ENCODE measurements at places on chromosomes 11 and 22.

- no peak for DNase-seq
Measured at GRCh38 chr11:8612522-8612921, 18.5 kb upstream of the STK33 start.

- DNase-seq, result no peak
Measured at GRCh38 chr11:110049501-110050200, 43.5 kb upstream of the ZC3H12C start.

DNA sequence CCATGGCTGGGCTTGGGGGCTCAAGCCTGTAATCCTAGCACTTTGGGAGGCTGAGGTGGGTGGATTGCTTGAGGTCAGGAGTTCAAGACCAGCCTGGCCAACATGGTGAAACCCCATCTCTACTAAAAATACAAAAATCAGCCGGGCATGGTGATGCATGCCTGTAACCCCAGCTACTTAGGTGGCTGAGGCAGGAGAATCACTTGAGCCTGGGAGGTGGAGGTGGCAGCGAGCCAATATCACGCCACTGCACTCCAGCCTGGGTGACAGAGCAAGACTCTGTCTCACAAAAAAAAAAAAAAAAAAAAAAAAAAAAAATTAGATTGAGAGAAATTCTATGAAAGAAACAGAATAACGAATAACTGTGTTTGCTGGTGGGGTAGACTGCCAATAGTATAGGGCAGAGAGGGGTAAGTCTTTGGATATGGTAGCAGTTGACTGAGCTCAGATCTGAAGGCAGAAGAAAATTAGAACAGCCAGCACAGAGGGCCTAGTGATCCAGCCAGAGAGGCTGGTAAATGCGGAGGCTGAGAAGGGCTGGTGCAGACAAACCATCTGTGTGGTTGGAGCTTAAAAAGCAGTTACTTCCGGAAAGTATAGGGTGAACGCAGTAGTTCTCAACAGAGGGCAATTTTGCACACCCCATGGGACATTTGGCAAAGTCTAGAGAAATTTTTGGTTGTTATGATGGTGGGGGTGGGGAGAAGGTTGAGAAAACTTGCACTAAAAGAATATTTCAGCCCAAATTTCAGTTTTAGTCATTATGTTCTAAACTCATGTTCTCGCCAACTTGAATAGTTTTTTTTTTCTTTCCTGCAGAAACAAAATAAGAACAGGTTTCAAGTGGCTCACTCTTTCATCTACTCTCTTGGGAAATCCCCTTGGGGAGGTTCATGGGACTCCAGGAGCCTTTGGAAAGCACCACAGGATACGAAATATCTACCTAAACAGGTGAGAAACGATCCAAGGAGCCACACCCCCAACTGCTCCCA, 1.6 kb upstream of the HORMAD2 start:
- DNase-seq, result peak; percentile 6

- DNase-seq, result no peak
Measured at GRCh38 chr11:47616726-47617416, 22.7 kb upstream of the C1QTNF4 start.

GRCh38 chr11:74951226-74951625, 2.2 kb downstream of the SPCS2 start:
- no peak for DNase-seq

GRCh38 chr11:20770414-20770946, 101.1 kb downstream of the NELL1 start:
- no peak for DNase-seq

Data from naive thymus-derived CD8-positive, alpha-beta T cell (primary cell).